ENCODE measurements at places on chromosomes 16 and 17. TPM values are rescaled to one million over a fixed set of nuclear protein-coding genes. Genes with fewer than 3 reads are reported as not detected.

- DNase-seq = no peak
Measured at GRCh38 chr17:61617330-61617729, 26.3 kb upstream of the NACA2 start.

DNA sequence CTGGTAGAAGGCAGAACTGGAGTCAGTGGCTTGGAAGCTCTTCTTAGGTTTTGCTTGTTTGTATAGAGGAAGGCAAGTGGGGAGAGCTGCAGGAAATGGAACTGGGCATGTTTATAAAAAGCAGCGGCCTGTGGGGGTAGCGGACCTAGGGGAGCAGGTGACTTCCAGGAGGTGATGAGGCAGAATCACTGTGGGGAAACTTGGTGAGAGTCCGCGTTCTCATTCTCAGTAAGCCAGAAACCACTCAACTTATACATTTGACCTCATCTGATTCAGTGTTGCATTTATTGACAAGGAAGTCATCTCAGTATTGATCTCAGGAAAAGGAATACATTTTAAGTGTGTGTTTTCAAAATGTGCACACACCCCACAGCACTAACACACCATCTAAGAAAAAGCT is 299.8 kb downstream of the CNTNAP4 start:
- peak; percentile 7 for DNase-seq

Gene RCVRN
- not detected for total RNA-seq

DNA sequence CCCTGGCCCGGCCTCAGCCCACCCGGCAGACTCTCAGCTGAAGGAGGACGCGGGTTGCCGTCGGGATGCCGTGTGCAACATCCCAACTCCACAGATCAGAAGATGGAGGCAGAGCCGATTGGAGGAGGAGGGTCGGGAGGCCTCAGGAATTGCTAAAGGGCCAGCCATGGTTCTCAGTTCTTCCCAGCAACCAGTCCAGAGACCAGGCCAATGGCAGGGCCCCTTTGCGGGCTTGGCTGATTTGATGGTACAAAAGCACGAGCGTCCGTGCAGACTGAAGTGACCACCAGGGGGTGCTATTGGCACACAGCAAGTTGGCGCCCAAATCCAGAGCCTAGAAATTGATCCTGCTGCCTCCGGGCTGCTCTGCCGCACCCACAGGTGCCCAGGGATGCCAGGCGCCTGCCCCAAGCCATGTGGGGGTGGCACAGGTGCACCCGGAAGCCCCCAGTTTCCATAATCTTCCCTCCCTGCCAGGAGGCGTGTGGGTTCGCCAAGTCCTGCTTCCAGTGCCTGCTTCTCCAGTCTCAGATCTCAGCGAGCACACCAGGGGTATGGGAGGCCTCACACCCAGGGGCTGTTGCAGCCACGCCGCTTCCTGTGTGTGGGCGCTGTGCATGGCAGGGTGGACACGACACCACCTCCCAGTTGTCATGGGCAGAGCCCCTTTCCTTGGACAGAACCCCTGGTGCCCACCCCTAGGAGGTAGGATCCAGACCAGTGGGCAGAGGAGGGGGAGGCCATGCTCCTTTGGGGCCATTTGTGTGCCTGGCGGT is 7.1 kb upstream of the TEX19 start:
- DNase-seq = peak; percentile 86

Gene COTL1
- 165 TPM for total RNA-seq

DNA sequence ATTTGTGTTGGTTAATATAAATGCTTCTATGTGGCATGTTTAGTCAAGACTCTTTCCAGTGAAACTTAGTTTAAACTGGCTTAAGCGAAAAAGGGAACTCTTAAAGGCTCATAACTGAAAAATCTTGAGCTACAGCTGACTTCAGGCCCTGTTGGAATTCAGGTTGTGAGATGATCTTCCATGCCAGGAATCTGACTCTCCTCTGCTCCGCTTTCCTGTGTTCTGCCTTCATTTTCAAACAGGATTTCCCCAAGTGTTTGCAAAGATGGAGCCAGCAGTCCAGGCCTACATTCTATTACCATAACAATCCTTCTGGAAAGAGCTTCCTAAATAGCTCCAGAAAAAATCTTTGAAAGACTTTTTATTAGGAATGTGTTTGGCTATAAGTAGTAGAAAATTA is 134.9 kb downstream of the NLK start:
- DNase-seq = no peak

- DNase-seq = no peak
Measured at GRCh38 chr16:50530277-50531236, 17.6 kb upstream of the NKD1 start.

DNA sequence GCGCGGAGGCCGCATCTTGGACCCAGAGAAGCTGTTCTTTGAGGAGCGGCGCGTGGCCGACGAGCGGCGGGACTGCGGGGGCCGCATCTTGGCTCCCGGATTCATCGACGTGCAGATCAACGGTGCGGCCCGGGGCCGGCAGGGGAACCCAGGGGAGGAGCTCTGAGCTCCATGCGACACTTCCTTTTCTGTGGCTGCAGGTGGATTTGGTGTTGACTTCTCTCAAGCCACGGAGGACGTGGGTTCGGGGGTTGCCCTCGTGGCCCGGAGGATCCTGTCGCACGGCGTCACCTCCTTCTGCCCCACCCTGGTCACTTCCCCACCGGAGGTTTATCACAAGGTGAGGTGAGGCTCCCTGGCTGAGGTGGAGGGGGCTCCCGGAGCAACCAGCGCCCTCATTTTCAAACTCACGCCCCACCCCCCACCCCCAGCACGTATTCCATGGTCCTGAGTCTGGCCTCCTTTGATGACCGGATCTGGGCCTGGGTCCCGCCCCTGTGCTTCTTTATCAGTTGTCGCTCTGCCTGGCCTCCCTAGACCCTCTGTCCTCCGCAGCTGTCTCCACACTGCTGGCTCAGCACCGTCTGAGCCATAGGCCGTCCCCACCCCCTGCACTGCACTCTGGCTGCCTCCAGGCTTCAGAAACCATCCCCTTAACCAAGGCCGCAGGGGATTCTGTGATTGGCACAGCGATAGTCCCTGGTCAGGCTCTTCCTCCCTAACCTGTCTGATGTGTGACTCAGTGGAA is 787 bp downstream of the AMDHD2 start:
- DNase-seq = no peak

GRCh38 chr17:48483471-48484131 is 47.2 kb downstream of the HOXB1 start:
- peak; percentile 97 for DNase-seq

- no peak for DNase-seq
Measured at GRCh38 chr17:42670789-42671657, 5.8 kb downstream of the PLEKHH3 start.

DNA sequence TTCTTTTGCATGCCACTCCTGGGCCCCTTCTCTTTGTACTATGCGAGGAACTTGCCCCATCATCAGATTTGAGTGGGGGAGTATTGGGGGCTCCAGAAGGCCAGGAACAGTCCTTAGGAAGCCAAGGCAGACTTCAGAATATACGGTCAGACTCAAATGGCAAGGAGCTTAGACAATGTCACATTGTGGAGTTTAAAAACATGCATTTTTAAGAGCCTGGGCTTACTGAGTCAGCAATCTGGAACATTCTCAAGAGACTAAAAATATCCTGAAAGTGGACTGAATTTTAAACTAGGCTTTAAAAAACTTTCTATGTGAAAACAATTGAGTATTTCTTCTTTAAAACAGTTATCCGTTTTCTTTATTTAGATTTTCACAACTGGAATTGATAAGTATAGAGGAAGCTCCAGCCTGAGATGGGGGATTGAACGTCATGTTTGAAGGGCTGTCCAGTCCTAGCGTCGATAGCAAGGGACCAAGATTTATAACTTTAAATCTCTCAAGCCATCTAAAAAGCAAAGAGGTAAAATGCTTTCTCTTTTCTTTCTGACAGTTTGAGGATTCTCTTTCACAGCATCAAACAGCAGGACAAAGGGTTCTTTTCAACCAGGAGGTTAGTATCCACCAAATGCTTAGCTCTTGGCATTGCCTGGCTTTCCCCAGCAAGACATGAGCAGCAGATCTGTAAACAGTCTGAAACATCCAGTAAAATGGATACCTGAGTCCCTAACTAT is 45.8 kb upstream of the CDRT4 start:
- no peak for DNase-seq

DNA sequence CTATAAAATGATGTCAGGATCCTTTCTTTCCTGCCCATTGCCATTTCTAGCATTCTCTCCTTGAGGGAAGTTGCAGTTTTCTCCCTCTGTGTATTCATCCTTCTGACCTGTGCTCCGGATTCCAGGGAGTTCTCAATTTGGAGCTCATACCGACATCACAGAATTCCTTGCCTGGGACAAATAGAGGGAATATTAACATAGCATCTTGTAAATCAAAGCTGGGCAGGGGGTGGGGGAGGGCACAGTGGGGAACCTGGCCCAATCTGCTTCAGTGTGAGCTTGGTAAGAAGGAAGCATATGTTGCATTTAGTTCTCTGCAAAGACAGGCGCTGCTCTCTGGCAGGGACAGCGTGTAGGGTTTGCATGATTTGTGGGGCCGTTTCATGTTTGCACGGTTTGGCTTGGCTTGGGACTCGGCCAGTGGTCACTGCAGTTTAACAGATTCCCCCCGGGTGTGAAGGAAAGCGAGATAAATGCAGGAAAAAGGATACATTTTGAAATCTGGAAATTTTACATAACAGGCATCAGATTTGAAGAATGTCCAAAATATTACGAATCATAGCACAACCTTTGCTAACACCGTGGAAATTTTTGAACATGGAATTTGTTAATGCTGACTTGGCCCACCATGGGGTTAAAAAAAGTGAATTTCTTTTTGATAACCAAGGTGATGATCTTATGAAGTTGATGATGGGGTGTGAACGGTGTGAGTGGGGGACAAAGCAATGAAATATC is 178.0 kb downstream of the WWOX start:
- no peak for DNase-seq

Gene RNF112
- 0.11 TPM for total RNA-seq

Data from Daoy (cell line).